ENCODE measurements at places on chromosomes 7 and 10.
A peak's percentile ranks its signal among the peaks of the same experiment; 100 is the strongest.

DNA sequence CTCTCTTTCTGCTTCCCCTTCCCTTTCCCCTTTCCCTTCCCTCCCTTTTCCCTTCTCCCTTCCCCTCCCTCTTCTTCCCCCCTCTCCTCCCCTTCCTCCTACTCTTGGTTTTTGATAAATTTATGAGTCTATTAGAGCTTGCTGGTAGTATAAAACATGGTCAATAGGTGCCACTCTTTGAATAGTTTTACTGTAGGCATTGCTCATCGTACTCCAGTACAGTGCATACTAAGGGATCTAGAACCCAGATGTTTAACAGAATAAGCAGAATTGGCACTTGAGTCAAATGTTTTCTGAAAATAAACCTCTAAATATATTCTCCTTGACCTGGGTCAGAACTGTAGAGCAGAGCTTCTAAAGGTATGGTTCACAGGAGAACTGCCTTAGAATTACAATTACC, 126.7 kb downstream of the SORCS3 start:
- DNase-seq = no peak

- DNase-seq = no peak
These were observed 1.6 kb downstream of the ACHE start for GRCh38 chr7:100893910-100894721.

DNA sequence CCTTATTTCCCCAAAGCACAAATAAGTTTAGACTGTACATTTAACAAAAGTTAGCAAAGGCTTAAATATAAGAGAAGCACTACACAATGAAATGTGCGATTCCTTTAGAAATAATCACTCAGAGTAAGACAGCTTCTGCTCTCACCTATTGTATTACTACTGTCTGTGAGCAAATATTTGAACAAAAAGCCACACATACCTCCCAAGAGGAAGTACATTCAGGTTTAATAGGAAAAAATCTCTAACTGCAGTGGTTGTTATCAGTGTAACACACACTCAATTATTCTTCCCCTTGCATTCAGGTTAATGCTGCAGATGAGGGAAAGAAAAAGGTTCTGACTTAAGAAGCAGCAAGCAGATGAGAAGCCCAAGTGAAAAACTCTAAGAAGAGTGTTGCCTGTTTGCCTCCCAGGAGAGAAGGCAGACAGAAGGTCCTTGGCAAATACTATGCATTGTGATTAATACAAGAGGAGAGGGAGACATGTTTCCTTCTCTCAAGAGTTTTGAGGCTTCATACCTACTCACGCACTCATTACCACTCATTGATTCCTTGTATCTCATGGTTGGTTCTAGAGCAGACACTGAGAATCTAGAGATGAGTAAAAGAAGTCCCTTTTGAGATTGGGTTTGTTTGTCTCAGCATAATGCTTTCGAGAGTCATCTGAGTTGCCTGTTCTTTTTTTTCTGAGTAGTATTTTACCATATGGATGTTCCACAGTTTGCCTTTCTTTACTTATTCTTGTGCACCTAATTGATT, 13.6 kb downstream of the GIMAP4 start:
- DNase-seq = peak; percentile 75

GRCh38 chr7:111437736-111438135, 124.6 kb downstream of the IMMP2L start:
- DNase-seq = no peak

DNA sequence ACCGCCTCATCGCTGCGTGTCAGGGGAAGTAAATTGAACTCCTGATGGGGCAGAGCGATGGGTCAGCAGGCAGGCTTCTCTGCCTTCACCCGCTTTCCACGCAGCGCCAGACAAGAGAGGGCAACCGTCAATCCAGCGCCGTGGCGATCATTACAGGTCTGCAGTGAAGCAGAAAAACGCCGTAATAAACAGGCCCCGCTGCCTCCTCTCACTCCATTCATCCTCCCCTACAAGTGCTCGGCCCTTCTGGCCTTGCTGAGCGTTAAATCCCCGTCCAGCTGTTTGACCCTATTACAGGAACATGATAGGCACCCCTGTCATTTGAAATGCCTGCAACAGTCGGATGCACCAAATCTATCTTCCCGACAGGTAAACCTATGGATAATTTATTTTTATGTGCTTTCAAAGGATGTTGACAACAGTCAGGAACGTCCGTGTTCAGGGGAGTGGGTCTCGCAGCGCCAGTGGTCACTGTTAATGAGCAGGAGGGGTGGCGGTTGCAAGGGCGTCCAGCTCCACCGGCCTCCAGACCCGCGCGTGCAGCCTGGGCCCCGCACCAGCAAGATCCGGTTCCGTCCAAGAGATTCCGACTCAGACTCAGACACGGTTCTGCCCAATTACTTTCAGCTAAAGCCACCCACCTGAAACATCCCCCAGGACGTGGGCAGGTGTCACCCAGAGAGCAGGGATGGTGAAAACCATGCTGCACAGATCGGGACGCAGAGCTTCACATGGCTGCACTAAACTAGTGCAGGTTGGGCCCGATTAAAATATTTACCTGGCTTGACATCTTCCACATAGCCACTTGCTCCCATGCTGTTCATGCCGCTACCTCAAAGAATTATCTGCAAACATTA, 508.0 kb upstream of the MGMT start:
- DNase-seq = no peak

GRCh38 chr7:8500286-8500685, 66.9 kb downstream of the NXPH1 start:
- no peak for DNase-seq

GRCh38 chr10:88668465-88668864, 4.2 kb downstream of the LIPF start:
- no peak for DNase-seq

- DNase-seq = peak; percentile 64
These were observed 717.6 kb downstream of the GRM8 start for GRCh38 chr7:126535176-126535575.

GRCh38 chr7:100211342-100211780, 8.4 kb upstream of the PVRIG start:
- no peak for DNase-seq

DNA sequence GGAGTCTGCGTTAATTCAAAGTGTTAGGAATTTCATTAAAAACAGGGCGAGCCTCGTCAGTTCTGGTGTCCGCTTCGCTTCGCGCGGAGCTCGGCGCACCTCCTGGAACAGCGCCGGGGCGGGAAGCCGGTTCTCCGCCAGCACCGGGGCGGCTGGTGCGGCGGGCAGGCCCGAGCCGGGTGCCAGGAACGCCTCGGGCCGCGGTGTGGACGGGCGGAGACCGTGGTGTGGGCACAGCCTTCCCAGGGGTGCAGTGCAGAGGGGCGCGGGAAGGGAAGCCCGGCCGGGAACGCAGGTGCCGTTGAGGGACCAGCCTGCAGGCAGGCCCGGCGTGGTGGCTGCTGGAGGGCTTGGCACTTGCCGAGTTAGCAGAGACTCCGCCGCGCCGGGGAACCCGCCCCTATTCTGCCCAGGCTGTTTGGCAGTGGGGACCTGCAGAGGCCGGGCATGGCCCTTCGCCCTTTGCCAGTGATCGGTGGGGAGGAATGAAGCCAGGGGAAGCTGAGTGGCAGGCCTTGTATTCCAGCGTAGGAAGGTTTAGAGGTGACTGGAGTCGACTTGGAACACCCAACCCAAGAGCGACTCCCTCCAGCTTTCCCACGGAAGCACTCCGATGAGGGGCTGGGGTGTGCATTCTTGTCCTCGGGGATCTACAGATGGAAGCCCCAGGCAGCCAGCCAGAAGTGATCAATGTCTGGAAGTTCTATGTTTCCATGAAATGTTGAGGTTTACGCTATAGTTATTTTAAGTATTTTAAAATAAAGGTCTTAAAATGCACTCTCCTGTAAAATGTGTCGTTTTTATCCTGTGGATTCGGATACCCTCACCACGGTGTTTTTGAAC, 945 bp upstream of the RHEB start:
- peak; percentile 67 for DNase-seq

DNA sequence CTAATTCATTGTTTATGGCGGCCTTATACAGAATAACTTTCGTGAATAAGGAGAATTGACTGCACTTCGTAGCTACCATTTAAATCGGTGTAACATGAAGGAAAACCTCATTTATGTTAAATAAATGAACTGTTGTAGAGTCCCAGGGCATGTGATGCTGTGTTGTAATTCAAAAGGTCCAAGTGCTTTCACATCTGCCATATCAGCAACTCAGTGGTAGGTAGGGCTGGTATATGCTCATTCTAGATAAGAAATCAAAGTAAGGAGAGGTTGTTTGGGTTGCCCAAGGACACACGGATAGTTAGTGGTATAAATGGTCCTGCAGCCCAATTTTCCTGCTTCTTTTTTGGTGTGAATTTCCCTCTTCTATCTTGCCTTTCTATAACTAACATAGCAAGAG, 15.8 kb downstream of the BBS9 start:
- DNase-seq = no peak

- DNase-seq = no peak
These were observed 1073.6 kb downstream of the XPNPEP1 start for GRCh38 chr10:108849688-108850087.

DNA sequence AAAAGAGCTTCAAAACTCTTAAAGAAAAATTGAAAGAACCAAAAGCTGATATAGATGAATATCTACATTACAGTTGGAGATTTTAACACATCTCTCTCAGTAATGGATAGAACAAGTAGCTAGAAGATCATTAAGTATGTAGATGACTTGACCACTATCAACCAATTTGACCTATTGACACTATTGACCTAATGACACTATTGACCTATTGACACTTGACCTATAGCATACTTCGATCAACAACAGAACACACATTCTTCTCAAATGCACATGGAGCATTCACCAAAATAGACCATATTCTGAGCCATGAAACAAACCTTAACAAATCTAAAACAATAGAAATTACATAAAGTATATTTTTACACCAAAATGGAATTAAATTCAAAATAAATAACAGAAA, 22.3 kb downstream of the GIMAP5 start:
- no peak for DNase-seq

DNA sequence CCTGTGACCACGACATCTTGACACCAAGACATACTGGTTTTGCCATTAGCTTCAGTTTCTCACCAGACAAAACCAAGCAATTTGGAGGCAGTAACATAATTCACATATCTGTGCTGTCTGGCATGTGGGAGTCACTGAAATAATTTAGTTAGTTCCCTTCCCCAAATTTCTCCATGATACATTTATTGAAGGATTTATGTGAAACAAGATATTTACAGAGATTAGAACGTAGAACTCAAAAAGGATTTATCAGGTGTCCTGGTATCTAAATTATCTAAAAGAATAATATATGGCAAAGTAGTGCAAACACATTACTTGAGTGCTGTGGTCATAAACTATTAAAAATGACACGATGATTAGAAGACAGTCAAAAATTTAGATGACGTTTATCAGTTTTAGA, 98.7 kb downstream of the ETV1 start:
- no peak for DNase-seq

- no peak for DNase-seq
These were observed 1066.2 kb downstream of the LRMDA start for GRCh38 chr10:76497666-76498065.

GRCh38 chr10:43904301-43904700, 255.6 kb upstream of the ZNF32 start:
- DNase-seq = no peak

- no peak for DNase-seq
These were observed 19.6 kb upstream of the EFCAB10 start for GRCh38 chr7:105600720-105601550.

- DNase-seq = no peak
These were observed 153.6 kb downstream of the CELF2 start for GRCh38 chr10:11170993-11171851.

GRCh38 chr7:4742051-4742573, 33.3 kb upstream of the AP5Z1 start:
- DNase-seq = no peak

- DNase-seq = no peak
These were observed 113.2 kb downstream of the WDFY4 start for GRCh38 chr10:48797830-48798229.

DNA sequence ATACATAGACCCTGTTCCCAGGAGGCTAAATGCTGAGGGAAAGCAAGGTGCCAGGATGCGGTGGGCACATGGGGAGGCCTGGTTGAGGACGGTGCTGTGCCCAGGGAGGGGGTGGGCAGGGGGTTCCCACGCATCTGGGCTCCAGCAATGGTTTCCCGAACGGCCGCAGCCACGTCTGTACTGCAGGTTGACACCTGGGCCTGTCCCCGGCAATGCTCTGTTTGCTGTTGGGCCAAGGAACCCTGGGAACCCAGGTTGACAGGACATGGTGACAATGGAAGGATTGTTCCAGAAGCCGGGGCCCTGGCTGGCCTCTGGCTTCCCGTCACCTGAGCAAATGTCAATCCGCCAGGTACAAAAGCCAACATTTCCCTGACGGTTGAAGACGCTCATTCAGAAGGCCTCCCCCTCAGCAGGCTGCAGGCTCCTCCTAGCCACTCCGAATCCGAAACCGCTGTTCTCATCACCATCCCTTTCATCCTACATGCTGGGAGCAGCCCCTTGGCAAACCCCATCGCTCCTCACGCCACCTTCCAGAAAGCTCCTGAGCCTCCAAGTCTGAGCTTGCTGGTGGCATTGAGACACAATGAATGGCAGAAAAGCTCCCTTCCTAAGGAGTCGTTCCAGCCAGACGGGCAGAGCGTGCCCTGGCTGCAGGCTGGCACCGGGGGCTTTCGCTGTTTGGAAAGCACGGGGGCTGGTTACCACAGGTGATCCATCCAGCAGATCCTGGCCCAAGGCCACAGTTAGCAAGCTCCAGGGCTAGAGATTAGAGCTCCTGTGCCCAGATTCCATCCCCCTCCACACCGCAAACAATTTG, 31.2 kb downstream of the SPOCK2 start:
- DNase-seq = no peak

GRCh38 chr10:14382022-14382421, 51.3 kb upstream of the FRMD4A start:
- DNase-seq = no peak

- no peak for DNase-seq
These were observed 29.4 kb downstream of the SFXN4 start for GRCh38 chr10:119136084-119136483.

GRCh38 chr7:106840342-106840741, 24.7 kb upstream of the PIK3CG start:
- DNase-seq = no peak

DNA sequence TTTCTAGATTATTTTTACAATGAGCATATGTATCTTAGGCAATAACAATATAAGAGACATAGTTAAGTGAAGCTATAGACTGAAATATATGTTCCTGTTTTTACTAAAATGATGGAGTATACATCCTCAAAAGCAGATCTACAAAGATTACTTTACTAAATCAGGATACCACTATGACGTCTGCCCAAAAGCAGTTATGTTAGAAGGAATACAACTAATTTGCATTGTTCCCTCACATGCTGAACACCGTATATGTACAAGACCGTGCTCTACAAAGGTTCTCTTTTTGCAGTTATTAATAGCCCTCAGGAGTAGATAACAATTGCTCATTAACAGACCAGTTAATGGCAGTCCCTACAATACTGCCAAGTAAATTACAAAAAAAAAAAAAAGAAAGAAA, 137.5 kb downstream of the CD36 start:
- no peak for DNase-seq

DNA sequence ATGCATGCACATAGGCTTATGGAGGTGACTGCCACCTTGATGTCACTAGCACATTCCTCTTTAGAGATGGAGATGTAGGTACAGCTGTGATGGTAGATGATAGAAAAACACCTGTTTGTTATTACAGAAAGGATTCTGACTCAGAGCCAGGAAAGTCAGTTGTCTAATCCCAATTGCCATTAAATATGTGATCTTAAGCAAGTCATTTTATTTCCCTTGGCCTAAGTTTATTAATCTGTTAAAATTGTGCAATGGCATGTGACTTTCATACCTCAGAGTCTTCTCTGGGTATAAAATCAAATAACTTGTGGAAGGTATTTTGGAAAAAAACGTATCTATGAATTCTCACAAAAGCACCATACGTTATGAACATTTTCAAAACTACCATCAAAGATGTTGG, 123.9 kb upstream of the BET1 start:
- DNase-seq = no peak

GRCh38 chr10:124447751-124448466, 1.9 kb downstream of the NKX1-2 start:
- DNase-seq = no peak

All from NCI-H2029 (cell line).